Thoracic aorta (tissue), 2 donors: ENCODE measurements at places on chromosomes 13 and 19. TPM values are rescaled to one million over a fixed set of nuclear protein-coding genes. Genes with fewer than 3 reads are reported as not detected.

Gene PRR19
- not detected for total RNA-seq

Gene MTUS2
- 14.9 TPM for total RNA-seq

Gene SBNO2
- total RNA-seq = 182 TPM

Gene LIG1
- 23.2 TPM for total RNA-seq

Gene SLC10A2
- not detected for total RNA-seq

Gene TMEM255B
- total RNA-seq = 14.9 TPM

DNA sequence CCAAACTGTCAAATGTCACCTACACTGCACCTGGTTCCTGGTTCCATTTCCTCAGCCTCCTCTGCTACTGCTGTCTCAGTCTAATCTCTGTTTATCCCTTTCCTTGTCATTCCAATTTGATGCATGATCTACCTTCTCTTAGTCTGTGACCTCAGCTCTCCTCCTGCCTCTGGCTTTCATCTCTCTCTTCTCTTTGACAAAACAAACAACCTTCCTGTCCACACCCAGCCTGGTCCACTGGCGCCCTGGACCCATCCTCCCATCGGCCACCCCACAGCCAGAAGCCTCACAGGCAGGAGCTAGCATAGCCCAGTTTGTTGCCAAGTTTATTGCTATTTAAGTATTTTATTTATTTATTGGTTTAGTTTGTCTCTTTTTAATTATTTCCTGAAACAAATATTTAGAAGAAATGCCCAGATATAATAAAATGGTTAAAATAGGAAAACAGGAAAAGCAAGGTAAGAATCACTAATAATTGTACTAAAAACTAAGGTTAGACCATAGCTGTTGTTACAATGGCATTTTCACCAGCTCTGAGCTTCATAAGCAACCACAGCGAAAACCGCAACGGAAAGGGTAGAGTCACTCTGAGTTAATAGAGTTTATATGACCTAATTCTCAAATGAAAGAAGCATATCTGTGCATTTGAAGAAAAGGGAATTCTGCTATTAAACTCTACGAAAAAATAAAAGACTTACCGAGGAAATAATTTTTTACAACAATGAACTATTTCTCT lies 68.6 kb downstream of the EFNB2 start:
- H3K27ac ChIP-seq = no peak overlapping the region
- DNase-seq = no peak
- no peaks in the 10 kb centered on the region for H3K27me3 ChIP-seq
- H3K4me3 ChIP-seq = no peak overlapping the region
- no peaks in the 10 kb centered on the region for H3K4me1 ChIP-seq
- H3K36me3 ChIP-seq = no peaks in the 10 kb centered on the region

- no peak for DNase-seq
- no peaks in the 10 kb centered on the region for H3K27me3 ChIP-seq
- H3K4me3 ChIP-seq = no peak overlapping the region
- no peaks in the 10 kb centered on the region for H3K36me3 ChIP-seq
- no peak overlapping the region for H3K27ac ChIP-seq
These were observed 112.1 kb downstream of the DNAJC15 start for GRCh38 chr13:43135516-43135915.

GRCh38 chr13:91115776-91116175 lies 231.7 kb upstream of the MIR17HG start:
- no peaks in the 10 kb centered on the region for H3K36me3 ChIP-seq
- DNase-seq = no peak
- no peaks in the 10 kb centered on the region for H3K4me1 ChIP-seq
- H3K4me3 ChIP-seq = no peak overlapping the region
- no peaks in the 10 kb centered on the region for H3K27me3 ChIP-seq

DNA sequence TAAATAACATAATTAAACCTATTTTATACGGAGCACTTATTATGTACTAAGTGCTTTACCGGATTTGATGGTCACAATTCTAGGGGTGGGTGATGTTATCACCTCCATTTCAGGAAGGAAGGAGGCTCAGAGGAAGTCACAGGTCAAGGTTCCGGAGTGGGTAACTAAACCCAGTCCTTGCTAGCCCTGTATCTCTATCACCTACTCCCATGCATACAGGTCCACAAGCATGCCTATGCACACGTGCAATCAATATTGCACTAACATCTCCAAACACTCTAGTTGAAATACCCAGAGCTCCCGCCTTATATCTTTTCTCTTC lies 17.8 kb upstream of the FOSB start:
- peak overlapping the region; percentile 83 for H3K4me3 ChIP-seq
- DNase-seq = no peak
- no peak overlapping the region for H3K27ac ChIP-seq
- H3K27me3 ChIP-seq = no peaks in the 10 kb centered on the region
- H3K4me1 ChIP-seq = peaks cover 17% of the 10 kb centered on the region

- H3K4me1 ChIP-seq = no peaks in the 10 kb centered on the region
- no peaks in the 10 kb centered on the region for H3K27me3 ChIP-seq
- no peak overlapping the region for H3K4me3 ChIP-seq
- no peak for DNase-seq
- H3K36me3 ChIP-seq = no peaks in the 10 kb centered on the region
These were observed 743.8 kb upstream of the SLC10A2 start for GRCh38 chr13:103810026-103810425.

GRCh38 chr13:110463871-110464510 lies 97.5 kb downstream of the RAB20 start:
- peaks cover 99% of the 10 kb centered on the region for H3K36me3 ChIP-seq
- H3K27ac ChIP-seq = no peak overlapping the region
- H3K27me3 ChIP-seq = no peaks in the 10 kb centered on the region

GRCh38 chr19:20278342-20278741 lies 111.3 kb downstream of the ZNF486 start:
- H3K27ac ChIP-seq = no peak overlapping the region
- DNase-seq = no peak
- H3K4me1 ChIP-seq = no peaks in the 10 kb centered on the region
- no peak overlapping the region for H3K4me3 ChIP-seq
- no peaks in the 10 kb centered on the region for H3K36me3 ChIP-seq

GRCh38 chr13:63435667-63436324 lies 2020.1 kb upstream of the PCDH20 start:
- no peaks in the 10 kb centered on the region for H3K27me3 ChIP-seq
- no peak for DNase-seq
- no peak overlapping the region for H3K27ac ChIP-seq
- no peak overlapping the region for H3K4me3 ChIP-seq

GRCh38 chr13:72698164-72698563 lies 29.3 kb downstream of the MZT1 start:
- no peak for DNase-seq
- H3K27me3 ChIP-seq = no peaks in the 10 kb centered on the region
- H3K4me1 ChIP-seq = no peaks in the 10 kb centered on the region
- no peak overlapping the region for H3K27ac ChIP-seq

- H3K36me3 ChIP-seq = no peaks in the 10 kb centered on the region
- DNase-seq = no peak
- H3K4me1 ChIP-seq = peaks cover 7% of the 10 kb centered on the region
These were observed 38.7 kb upstream of the FLT1 start for GRCh38 chr13:28533441-28534166.

DNA sequence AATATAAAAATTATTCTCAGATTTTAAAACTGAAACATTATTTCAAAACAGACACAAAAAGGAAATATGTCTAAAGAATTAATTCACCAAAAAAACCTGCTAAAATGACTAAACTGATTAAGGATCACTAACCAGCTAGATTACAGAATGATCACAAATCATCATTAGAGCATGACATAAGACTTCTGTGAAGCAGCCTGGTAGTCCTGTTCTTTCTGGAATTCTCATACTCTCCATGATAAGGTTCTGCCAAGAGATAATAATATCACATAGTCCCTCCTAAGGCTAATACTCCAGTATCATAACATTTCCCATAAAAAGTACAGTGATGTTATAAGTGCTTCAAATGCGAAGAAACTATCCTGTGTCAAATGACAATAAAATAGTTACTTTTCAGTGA lies 1814.9 kb downstream of the SLITRK5 start:
- no peak for DNase-seq
- H3K36me3 ChIP-seq = no peaks in the 10 kb centered on the region
- no peak overlapping the region for H3K27ac ChIP-seq
- no peaks in the 10 kb centered on the region for H3K27me3 ChIP-seq

DNA sequence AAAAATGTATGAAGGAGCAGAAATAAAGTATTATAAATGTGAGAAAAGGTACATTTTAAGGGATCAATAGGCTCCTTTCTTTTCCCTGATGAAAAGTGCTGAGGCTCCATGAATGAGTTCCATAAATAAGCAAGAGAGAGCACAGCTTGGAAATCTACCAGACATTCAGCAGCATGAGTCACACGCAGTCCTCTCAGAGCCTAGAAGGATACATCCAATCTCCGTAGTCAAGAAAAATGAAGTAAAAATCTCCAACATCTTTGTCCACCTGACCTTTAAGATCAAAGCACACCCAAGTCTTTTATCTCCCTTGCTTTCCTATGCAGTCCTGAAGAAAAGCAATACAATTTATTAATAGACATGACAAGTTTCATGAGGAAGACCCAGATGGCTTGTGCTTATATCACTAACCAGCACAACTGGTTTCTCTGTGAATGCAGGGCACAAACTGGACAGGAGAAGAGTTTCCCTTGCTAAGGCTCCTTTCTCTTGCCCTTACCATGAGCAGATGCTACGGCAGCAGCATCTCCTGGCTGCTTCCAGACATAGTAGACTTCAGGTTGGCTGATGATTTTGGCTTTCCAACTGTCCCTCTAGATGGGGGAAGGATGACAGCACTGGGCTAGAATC lies 730.8 kb downstream of the EFNB2 start:
- no peaks in the 10 kb centered on the region for H3K36me3 ChIP-seq
- H3K27ac ChIP-seq = no peak overlapping the region
- H3K4me3 ChIP-seq = no peak overlapping the region

DNA sequence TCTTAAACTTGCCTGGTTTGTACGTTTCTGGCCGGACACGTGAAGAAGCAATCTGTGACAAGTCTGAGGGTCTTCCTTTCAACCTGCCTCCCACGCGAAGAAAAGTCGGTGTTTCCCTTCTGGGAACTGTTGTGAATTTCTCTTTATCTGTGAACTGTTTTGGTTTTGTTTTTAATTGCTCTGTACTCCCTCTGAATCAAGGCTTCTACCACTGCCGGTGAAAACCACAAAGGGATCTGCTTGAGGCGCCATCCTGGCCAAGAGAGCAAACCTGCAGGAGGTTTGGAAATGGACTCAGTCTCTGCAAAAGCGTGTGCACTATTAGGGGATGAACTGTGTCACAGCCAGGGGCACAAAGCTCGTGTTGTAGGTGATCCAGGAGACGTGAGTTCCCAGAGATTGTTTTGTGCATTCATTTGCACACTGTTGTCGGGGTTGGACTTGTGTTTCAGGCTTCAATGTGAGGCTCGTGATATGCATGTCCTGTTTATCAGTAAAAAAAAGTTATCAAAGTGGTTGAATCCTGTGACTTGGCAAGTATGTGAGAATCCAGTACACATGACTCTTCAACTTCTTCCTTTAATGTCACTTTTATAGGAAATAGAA lies 9.7 kb downstream of the SIGLEC8 start:
- H3K4me1 ChIP-seq = no peaks in the 10 kb centered on the region
- H3K36me3 ChIP-seq = no peaks in the 10 kb centered on the region
- no peak overlapping the region for H3K4me3 ChIP-seq
- DNase-seq = no peak
- H3K27me3 ChIP-seq = no peaks in the 10 kb centered on the region
- H3K27ac ChIP-seq = no peak overlapping the region

DNA sequence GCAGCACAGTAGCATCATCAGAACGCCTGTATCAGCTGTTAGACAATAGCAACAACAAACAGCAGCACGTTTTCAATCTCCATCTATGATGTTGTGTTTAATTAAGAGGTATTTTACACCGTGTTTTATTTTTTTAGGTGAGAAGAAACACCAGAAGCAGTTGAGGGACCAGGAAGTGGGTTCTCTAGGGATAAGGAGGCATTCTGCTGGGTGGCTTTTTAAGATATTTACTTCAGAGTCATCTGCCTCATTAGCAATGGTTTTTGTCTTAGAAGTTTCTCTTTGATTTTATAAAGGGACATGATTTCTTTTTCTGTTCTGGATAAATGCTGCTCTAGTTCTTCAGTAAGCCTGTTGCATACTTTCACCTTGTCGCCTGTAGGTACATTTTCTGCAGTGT lies 8.2 kb downstream of the CKAP2 start:
- no peak for DNase-seq
- no peak overlapping the region for H3K4me3 ChIP-seq
- no peaks in the 10 kb centered on the region for H3K27me3 ChIP-seq
- peaks cover 9% of the 10 kb centered on the region for H3K36me3 ChIP-seq

DNA sequence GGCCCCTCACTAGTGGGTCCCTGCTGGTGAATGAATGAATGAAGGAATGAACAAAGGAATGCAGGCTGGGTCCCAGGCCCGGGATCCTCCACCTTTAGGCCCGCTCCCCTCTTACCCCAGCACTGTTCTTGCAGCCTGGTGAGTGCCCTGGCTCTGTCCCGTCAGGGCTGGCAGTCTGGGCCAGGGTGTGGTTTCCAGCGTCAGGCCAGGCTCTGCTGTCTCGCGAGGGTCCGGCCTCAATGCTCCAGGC lies 317 bp downstream of the LYL1 start:
- peak overlapping the region; percentile 65 for H3K4me3 ChIP-seq
- no peaks in the 10 kb centered on the region for H3K27me3 ChIP-seq
- H3K36me3 ChIP-seq = no peaks in the 10 kb centered on the region
- peak overlapping the region; percentile 82 for H3K27ac ChIP-seq
- H3K4me1 ChIP-seq = peaks cover 13% of the 10 kb centered on the region
- DNase-seq = no peak

GRCh38 chr19:2550431-2551171 lies 74.7 kb downstream of the GADD45B start:
- H3K4me3 ChIP-seq = no peak overlapping the region
- DNase-seq = no peak
- no peak overlapping the region for H3K27ac ChIP-seq
- H3K27me3 ChIP-seq = no peaks in the 10 kb centered on the region
- H3K4me1 ChIP-seq = peaks cover 26% of the 10 kb centered on the region
- no peaks in the 10 kb centered on the region for H3K36me3 ChIP-seq

GRCh38 chr13:74575729-74576125 lies 441.5 kb upstream of the KLF12 start:
- no peaks in the 10 kb centered on the region for H3K36me3 ChIP-seq
- H3K27ac ChIP-seq = no peak overlapping the region
- H3K27me3 ChIP-seq = no peaks in the 10 kb centered on the region
- DNase-seq = peak; percentile 32
- H3K4me1 ChIP-seq = no peaks in the 10 kb centered on the region

GRCh38 chr13:77437267-77437666 lies 98.2 kb upstream of the SCEL start:
- H3K4me1 ChIP-seq = no peaks in the 10 kb centered on the region
- DNase-seq = no peak
- no peak overlapping the region for H3K27ac ChIP-seq
- no peaks in the 10 kb centered on the region for H3K36me3 ChIP-seq

DNA sequence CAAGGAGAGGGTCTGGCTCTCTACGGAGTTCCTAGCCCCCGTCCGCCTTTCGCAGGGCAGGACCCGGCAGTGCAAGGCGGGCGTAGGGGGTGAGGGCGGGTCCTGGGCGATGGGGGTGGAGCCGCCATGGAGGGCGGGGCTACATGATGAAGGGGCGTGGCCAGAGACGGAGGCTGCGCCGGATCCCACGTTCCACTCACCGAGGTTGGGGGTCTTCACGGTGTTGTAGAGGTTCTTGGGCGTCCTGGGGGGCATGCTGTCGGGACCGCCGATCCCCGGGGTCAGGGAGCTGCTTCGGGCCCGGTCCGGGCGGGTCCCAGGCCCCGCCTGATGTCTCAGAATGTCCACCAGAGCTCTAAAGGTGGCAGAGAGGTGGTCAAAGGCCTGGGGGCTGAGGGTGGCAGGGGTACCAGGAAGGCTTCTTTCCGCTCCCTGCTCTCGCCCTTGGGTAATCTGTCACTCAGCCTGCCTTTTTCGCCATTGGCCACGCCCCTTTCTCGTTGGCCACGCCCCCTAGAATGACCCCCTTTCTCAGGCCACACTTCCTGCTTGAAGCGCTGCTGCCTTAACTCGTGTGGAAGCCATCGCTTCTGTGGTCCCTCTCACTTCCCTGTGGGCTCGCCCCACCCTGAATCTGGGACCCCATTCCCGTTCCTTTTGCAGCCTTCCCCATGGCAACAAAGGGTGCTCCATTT lies 2.5 kb downstream of the SHISA7 start:
- H3K4me3 ChIP-seq = no peak overlapping the region
- DNase-seq = no peak
- peaks cover 10% of the 10 kb centered on the region for H3K4me1 ChIP-seq
- H3K36me3 ChIP-seq = no peaks in the 10 kb centered on the region
